H4 (cell line): ENCODE measurements at places on chromosomes 2 and 18. TPM values are rescaled to one million over a fixed set of nuclear protein-coding genes. Genes with fewer than 3 reads are reported as not detected.

CNTNAP5 gene
- total RNA-seq, result not detected in 2 replicates

FBLN7 gene
- total RNA-seq, result not detected in 2 replicates

CARF gene
- 3.9 and 5.0 TPM in 2 replicates for total RNA-seq

SALL3 gene
- 0.08 TPM in 1 of 2 replicates, not detected in the other for total RNA-seq

SLC4A5 gene
- 0.02 and 0.23 TPM in 2 replicates for total RNA-seq

TRAF3IP1 gene
- total RNA-seq, result 1.8 and 7.4 TPM in 2 replicates

- DNase-seq, result no peak
Measured at GRCh38 chr2:218375212-218375611, 6.9 kb upstream of the SLC11A1 start.

- no peak for DNase-seq
Measured at GRCh38 chr2:172048508-172049503, 36.5 kb upstream of the DLX1 start.

GRCh38 chr2:3101016-3101942 lies 276.3 kb downstream of the EIPR1 start:
- DNase-seq, result no peak

GRCh38 chr2:18787726-18788125 lies 198.4 kb upstream of the NT5C1B start:
- no peak for DNase-seq

- peak; percentile 30 for DNase-seq
Measured at GRCh38 chr18:71784777-71785176, 759.4 kb downstream of the CBLN2 start.

GRCh38 chr2:136328207-136328795 lies 210.4 kb upstream of the CXCR4 start:
- no peak for DNase-seq

DNA sequence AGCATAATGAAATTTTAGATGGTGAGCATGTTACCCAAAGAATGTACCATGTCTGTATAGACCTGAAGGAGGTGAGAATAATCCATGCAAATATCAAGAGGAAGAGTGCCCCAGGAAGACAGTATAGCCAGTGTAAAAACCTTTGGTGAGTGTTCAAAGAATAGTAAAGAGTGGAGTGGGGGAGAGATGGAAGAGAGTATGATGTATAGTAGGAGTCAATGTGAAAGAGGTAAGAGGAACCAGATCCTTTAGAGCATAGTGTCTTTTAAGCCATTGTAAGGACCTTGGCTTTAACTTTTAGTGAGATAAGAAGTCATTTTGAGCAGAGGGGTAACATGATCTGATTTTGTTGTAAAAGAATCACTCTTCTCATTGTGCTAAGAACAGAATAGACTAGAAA lies 1052.3 kb upstream of the ZEB2 start:
- no peak for DNase-seq

DNA sequence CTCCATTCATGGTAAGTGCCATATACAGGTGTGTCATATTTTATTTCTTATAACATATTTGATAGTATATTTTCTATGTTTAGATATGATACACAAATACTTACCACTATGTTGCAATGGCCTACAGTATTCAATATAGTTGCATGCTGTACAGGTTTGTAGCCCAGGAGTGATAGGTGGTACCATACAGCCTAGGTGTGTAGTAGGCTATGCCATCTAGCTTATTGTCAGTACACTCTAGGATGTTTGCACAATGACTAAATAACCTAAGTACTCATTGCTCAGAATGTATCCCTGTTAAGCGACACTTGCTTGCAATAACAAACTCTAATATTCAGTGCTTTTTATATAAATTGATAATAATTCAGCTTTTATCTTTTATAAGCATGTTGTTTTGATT lies 563.1 kb upstream of the LINC00305 start:
- DNase-seq, result no peak

DNA sequence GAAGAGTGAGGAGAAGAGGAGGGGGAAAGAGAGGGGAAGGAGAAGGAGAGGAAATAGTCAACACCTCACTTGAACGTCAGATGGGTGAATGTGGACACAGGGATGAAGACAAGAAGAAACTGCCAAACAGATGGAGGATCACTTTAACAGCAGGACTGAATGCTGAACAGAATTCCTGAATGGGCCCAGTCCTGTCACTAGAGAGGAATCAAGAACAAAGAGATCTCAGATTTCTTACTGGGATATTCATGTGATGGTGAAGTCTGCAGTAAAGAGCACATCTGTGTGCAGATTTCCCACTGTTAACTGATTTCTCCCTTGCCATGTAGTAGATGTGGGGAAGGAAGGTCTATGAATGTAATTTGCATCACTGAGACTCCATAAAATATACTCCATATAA lies 135.4 kb downstream of the L3MBTL4 start:
- no peak for DNase-seq

DNA sequence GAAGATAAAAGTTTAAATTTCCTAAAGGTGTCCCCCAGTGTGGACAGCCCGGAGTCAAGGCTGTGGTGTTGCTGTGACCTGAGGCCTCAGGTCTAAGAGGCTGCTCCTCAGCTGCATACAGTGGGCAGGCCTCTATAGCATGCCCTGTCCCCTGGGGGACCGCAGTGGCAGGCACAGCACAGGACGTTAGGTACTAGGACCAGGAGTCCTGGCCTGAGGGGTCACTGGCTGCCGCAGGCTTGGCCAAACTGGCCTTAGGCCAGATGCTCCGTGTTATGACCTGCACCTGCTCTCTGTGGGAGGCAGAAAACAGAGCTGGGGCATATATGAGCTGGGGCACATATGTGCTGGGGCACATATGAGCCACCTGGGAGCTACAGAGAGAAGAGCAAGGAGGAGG lies 21.2 kb upstream of the MAL start:
- DNase-seq, result no peak

DNA sequence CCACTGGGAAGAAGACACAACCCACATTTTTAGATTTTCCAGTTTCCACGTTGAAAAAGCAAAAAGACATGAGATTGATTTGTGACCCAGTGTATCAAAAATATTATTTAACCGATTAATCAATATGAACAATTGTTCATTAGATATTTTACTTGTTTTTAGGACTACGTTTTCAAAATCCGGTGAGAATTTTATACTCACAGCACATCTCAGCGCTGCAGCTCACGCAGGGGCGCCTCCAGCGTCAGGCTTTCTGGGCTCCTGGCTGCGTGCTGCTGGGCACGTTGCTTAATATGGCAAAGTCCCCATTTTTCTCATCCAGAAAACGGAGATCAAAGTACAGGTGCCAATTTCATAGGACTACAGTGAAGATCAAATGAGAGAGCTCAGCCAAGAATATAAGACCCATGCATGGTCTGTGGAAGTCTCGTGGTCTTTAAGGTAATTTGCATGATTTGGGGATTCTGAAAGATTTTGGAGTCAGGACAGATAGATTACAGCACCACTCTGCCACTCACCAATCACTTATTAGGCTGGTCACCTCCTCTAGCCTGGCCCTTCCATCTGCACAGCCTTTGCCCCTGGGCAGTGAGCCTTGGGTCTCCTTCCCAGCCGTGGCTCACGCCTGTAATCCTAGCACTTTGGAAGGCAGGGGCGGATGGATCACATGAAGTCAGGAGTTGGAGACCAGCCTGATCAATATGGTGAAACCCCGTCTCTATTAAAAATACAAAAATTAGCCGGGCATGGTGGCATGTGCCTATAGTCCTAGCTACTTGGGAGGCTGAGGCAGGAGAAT lies 36.2 kb downstream of the PTPN18 start:
- peak; percentile 1 for DNase-seq

DNA sequence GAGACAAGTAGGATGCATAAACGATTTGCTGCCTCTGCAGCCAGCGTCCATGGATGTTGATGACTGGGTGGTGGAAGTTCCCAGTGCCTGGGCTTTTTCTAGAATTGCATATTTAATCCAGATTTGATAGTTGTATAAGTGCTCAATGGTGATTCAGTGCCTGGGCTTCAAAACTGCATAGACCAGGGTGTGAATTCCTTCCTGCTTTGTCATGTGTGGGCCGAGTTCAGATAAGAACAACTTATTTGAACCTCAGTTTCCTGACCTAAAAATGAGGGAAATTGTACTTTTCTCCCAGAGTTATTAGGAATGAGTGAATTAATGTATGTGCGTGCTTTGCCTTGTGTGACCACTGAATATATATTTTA lies 154.6 kb downstream of the WDSUB1 start:
- DNase-seq, result no peak
